ENCODE measurements at places on chromosomes 6 and 20. TPM values are rescaled to one million over a fixed set of nuclear protein-coding genes. Genes with fewer than 3 reads are reported as not detected.

Gene CDSN
- not detected for total RNA-seq

- DNase-seq = no peak
These were observed 955.1 kb downstream of the KIF16B start for GRCh38 chr20:15618110-15618509.

DNA sequence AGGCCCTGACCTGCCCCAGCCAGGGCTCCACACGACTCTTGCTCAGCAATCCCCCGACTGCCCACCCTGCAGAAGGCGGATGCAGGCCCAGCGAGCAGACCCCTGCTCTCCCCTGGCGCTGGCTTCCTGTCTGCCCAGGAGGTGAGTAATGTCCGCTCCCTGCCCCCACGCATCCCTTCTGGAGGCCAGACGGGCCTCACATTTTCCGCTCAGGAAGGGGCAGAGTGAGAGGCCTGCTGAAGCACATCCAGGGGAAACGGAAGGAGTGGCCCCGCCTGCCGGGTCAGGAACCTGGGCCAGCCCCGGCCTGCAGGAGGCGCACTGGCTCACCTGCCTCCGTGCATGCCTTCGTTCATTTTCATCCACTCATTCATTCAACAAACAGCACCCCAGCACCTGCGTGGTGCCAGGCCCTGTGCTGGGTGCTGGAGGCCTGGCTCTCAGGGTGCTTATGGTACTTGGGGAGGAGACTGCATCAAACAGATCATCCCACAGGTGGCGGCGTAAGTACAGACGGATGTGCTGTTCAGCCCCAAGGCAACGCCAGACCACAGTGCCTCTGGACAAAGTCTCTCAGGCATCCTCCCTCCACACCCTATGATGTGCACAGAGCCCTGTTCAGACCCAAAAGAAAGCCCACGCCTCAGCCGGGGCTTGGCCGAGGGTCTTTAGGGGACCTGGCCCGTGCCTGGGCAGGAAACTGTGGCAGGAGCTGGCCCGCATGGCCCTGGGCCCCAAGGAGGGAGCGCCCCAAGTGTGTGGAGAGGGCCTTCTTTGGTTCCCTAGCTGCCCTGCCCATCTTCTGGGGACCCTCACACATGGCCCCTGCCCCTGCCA is 112.1 kb downstream of the ASXL1 start:
- peak; percentile 88 for DNase-seq

Gene FBXO5
- total RNA-seq = 4.6 TPM

DNA sequence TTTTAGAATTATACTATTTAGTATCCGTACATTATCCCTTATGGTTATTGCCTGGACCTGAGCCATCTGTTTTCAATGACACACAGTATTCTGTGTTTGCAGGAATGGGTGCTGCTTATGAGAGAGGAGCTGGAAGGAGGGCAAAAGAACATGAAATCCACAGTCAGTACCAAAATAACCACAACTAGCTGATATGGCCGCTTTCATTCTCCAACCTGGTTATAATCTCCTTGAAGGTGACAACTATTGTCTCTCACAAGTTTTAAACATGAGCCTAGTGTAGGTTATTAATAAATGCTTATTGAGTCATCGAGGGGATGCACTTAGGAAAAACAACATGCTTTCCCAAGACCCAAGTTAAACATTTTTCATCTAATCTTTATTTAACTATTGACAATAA is 356.6 kb downstream of the BMP2 start:
- no peak for DNase-seq

GRCh38 chr6:146312608-146313007 is 231.0 kb upstream of the RAB32 start:
- DNase-seq = no peak

DNA sequence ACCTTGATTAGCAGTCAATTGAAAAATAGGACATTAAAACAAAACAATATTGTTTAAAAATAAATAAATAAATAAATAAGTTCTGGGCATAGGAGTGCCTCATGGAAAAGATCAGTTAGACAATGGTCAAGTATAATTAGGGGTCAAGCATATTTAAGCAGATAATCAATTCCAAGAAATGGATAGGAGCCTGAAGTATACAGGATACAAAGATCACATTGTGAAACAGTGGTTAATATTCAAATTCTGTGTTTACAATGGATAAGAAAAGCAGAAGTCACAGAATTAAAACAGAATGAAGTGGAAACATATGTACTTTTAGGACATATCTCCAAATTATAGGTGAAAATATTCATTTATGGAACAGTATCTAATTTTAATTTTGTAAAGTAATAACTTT is 1028.6 kb upstream of the CITED2 start:
- no peak for DNase-seq

Gene COL12A1
- total RNA-seq = 222 TPM

Gene MAS1
- 0.29 TPM for total RNA-seq

- no peak for DNase-seq
These were observed 144.0 kb downstream of the LRRC1 start for GRCh38 chr6:53938810-53939209.

DNA sequence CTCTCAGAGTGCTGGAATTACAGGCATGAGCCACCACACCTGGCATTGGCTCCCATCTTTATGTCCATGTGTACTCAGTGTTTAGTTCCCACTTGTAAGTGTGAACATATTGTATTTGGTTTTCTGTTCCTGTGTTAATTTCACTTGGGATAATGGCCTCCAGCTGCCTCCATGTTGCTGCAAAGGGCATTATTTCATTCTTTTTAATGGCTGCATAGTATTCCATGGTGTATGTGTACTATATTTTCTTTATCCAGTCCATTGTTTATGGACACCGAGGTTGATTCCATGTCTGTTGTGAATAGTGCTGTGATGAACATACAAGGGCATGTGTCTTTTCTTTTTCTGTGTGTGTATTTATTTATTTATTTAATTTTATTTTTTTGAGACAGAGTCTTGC is 47.7 kb downstream of the MYO6 start:
- DNase-seq = no peak

Gene RPS10
- 962 TPM for total RNA-seq

DNA sequence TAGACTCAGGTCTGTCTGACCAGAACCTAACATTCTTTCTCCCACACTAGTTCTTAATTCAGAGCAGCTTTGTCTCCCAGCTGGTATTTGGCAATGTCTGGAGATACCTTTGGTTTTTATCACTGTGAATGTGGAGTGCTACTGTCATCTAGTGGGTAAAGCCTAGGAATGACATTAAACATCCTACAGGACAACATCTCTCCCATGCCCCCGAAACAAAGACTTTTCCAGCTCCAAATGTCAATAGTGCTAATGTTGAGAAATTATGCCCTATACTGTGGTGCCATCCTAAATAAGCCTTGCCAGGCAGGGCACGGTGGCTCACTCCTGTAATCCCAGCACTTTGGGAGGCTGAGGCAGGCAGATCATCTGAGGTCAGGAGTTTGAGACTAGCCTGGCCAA is 4.2 kb upstream of the TTPAL start:
- no peak for DNase-seq

Gene SLC13A3
- total RNA-seq = 2.3 TPM

GRCh38 chr6:69285054-69285453 is 511.8 kb downstream of the LMBRD1 start:
- no peak for DNase-seq

GRCh38 chr6:28597217-28597835 is 71.6 kb downstream of the GPX5 start:
- DNase-seq = no peak

Gene OR12D3
- not detected for total RNA-seq

Gene HLA-F
- 61.8 TPM for total RNA-seq

DNA sequence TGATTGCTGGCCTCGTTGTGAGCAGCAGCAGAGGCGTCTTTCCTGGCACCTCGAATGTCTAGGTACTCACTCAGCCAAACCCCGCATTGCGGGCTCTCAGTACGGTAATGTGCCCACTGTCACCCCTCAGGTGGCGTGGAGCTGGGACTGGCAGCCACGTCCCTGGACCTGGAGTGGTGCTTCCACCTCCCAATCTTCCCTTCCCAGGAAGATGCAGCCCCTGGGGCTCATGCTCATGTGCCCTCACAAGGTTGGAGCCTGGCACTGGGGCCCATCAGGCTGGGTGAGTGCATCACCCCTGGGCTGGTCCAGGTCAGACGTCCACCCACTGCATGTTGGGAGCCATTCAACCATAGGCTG is 75.7 kb downstream of the TCP11 start:
- no peak for DNase-seq

GRCh38 chr6:34600101-34600500 is 44.0 kb upstream of the SPDEF start:
- no peak for DNase-seq

Gene NFATC2
- 11.8 TPM for total RNA-seq

Gene TRIM15
- total RNA-seq = not detected

DNA sequence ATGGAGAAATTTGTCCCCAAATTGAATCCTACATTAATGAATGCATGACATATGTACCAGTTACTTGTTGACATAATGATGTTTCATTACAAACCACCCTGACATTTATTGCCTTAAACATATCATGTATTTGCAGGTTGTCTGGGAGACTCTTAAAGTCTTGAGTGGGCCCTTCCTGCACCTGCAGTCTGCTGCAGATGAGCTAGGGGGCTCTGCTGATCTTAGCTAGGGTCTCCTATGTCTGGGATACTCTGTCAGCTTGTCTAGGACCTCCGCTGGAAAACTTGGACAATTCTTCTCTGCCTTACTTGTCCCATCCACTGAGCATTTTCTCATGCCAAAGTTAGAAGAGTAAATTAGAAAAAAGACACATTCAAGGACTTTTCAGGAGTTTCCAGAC is 581.6 kb downstream of the HAO1 start:
- DNase-seq = no peak

DNA sequence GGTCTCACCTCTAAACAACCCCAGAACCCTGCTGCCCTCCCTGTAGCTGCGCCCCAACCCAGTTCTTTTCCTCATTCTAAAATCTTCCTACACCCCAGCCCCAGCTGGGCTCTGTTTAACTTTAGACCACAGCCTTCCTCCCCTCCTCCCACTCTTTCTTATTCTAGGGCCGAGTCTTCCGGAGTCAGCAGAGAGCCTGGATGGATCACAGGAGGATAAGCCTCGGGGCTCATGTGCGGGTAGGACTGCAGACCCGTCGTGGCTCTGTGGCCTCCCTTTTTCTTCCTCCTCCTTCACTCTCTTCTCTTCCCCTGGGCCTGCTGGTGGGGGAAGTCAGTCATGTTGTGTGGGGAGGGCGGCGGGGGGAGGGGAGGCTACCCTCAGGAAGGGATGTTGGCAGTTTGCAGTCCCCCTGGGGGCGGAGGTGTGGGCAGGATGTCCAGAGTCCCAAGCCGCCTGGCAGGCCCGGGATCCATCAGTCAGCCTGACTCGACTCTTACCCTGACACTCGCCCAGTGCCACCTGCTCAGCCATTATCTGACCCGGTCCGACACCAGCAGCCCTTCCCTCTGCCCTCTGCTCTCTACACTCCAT is 8.1 kb downstream of the CAPN11 start:
- DNase-seq = peak; percentile 67

- no peak for DNase-seq
These were observed 65.5 kb upstream of the BTN3A2 start for GRCh38 chr6:26299286-26300042.

DNA sequence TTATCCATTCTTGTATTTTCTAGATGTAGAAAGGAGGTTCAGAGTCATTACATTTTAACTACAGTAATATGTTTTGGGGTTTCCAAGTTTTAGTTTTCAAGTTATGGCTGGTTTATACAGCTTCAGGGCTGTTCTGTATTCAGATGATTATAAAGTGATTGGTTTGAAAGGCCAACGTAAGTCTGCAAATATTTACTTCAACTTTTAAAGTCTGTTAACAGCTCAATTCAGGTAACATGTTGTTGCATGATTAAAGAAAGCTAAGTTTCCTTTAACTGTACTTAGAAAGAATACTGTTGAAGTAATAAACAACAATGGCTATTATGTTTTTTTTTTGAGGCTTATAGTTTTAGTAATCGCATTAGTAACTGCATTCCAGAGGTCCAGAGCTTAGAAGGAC is 22.8 kb upstream of the GCLC start:
- DNase-seq = no peak

- no peak for DNase-seq
These were observed 40.3 kb upstream of the ZFAND3 start for GRCh38 chr6:37779111-37779800.

Gene NDRG3
- 24.2 TPM for total RNA-seq

Gene GPR6
- not detected for total RNA-seq

GRCh38 chr6:41813469-41813868 is 26.0 kb downstream of the TOMM6 start:
- no peak for DNase-seq

- DNase-seq = no peak
These were observed 137.1 kb upstream of the OLIG3 start for GRCh38 chr6:137631323-137631722.

Gene C20orf144
- not detected for total RNA-seq
